Renal pelvis (tissue), 12 donors: ENCODE measurements at places on chromosomes 13 and 19.

DNA sequence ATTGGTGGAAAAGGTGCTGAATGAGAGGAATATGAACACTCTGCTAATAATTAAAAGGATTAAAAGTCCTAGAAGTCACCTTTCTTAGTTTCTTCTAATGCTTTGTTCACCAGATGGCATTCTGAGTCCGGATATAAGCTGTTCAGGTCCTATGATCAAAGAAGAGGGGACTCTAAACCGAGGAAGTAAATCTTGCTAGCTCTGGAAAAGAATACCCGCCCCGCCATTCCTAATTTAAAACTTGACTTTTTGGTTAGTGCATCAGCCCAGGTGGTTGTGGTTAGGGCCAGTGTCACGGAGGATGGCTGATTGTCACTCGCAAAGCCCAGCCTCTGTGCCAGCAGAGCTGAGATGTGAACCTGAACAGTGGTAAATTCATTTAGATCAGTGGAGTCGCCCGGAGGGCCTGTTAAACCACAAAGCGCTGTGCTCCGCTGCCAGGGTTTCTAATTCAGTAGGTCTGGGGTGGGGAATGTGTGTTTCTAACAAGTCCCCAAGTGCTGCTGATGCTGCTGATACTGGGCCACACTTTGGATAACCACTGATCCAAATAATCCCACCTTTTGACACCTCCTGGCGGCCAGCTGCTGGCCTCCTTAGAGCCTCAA, 425.4 kb downstream of the DCT start:
- DNase-seq, result peak; percentile 61

DNA sequence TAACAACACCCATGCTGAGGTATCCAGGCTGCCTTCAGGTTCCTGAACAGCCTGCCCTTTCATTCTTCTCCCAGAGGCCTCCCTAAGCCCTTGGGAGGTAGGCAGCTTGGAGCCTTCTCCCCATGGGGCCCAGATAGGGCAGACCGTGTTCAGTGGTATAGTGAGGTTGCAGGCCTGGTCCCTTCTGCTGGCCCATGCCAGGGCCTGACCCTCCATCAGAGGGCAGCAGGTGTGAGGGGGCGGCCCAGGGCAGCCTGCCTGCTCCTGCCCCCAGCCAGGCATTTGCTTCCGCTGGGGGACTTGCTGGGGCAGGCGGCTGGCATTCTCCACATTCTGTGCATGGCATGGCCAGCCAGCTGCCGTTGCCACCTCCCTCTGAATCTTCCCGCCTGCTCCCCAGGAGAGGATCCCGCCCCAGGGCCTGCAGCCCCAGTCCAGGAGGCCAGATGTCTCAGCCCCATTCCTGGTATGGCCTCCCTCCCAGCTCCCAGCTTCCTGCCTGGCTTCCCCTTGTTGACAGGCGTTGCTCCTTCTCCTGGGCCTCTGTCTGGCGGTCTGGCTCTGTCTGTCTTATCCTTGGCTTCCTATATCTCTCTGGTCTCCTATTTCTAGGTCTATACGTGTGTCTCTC, 8.9 kb downstream of the CIC start:
- no peak for DNase-seq

GRCh38 chr19:46448601-46449000, 19.9 kb upstream of the PNMA8C start:
- DNase-seq, result no peak

GRCh38 chr13:38979891-38980749, 10.5 kb downstream of the STOML3 start:
- peak; percentile 41 for DNase-seq

GRCh38 chr19:3047496-3048189, 14.7 kb downstream of the TLE5 start:
- peak; percentile 88 for DNase-seq

DNA sequence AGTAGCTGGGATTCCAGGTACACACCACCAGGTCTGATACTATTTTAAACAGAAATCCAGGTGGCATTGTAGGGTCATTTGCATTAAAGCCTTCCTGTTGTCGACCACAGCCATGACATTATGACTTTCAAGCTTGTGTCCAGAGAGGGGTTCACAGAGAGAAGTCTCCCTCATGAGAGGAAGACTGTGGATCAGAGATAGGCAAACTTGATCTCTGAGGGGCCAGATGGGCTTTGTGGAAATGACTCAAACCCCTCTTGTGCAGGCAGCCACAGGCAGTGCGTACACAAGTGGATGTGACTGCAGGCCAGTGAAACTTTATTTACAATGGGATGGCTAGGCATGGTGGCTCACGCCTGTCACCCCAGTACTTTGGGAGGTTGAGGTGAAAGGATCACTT, 27.8 kb upstream of the F2RL3 start:
- DNase-seq, result no peak

DNA sequence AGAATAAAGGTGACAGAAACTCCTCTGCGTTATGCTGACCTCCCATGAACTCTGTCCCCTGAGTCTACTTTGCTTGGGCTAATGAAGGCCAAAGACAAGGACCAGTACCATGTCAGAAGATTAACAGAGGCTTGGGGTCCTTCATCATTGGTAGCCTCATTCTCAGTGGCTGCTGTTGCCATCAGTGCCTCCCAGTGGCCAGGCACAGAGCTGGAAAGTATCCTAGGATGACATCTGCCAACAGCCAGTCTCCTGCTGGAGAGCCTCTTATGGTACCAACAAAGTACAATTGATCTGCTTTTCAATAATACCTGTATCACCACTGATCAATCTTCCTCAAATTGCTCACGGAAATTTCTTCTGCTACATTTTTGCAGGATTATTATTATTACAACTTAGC, 281.6 kb downstream of the DNAJC15 start:
- DNase-seq, result no peak

- no peak for DNase-seq
Measured at GRCh38 chr19:3832001-3832400, 36.8 kb downstream of the ZFR2 start.

GRCh38 chr19:29503140-29503758, 22.5 kb upstream of the VSTM2B start:
- no peak for DNase-seq
